ENCODE measurements at places on chromosomes 5 and 9.

- no peak for DNase-seq
Measured at GRCh38 chr5:18375641-18376040, 741.4 kb downstream of the TAF11L14 start.

- DNase-seq, result peak; percentile 25
Measured at GRCh38 chr9:134691695-134692572, 50.3 kb downstream of the COL5A1 start.

DNA sequence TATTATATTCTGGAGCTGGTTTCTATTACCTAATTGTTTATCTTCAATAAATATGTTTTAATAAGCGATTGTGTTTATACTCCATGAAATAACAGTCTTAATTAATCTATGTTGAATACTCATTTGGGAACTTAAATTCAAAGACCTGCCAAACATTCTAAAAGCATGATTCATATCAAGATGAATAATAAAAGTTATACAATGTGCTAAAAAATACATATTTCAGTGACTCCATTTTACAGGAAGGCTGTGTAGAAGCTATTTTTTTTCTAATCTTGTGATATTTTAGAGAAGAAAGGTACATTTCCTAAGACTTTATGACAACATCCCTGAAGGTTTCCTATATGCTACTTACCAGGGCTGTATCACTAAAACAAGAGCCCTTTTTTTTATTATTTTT lies 417.9 kb downstream of the NFIB start:
- no peak for DNase-seq

DNA sequence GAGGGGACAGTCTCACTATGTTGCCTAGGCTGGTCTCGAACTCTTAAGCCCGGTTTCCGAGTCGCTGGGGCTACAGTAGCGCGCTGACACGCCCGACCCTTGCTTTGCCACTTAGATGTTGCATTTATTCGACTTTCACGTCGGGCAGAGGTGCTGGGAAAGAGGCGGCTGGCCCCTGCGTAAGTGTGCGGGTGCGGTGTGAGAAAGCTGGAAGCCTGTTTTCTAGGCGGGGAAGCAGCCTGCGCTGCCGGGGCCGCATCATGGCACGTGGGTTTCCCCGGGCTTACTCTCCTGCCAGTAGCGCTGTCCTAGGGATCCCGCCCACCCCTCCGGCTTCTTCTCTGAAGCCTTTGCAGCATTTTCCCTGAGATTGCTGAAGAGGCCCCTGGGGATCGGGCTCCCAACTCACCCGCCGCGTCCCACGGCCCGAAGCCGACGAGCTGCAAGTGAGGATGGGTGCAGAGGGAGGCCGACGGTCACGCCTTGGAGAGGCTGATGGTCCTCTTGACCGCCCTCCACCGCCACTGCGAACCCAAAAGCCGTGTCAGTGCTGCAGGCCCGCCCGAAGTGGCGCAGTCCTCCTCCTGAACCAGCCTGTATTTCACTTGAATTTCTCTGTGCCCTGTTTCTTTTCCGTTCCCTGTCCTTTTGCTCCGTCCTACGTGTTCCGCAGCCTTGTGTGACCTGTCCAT lies 5.8 kb upstream of the TRIM41 start:
- DNase-seq, result peak; percentile 66

- DNase-seq, result peak; percentile 81
Measured at GRCh38 chr5:177607452-177608192, 7.7 kb downstream of the B4GALT7 start.

DNA sequence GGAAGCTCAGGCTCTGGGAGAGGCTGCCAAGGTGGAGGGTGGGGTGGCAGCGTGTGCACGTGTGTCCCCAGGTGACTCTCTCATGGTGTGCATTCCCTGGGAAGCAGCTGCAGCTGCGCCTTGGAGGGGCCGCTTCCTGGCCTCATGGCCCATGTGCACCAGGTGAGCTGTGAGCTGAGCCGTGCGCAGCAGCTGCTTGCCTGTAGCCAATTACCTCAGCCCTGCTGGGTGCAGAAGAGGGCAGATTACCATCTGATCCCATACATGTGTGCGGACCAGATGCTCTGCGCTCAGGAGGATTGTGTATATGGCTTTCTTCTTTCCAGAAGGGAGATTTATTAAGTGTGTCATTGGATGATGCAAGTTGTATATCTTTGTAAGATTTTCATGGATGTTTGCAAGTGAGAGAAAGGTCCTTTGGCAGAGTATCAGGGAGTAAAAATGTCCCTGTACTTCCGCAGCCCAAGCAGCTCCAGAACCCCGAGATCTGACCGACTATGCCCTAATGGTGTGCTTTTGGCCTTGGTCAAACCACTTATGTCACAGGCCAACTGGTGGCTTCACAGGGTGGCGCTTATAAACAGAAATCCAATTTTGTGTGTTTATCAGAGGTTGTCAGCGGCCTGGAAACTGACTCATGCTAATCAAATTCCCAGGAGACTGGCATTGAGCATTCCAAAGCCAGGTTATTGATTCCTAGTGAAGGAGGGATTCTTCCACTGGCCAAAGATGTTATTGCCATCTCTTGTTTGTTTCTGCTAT lies 229.3 kb downstream of the GOLPH3 start:
- DNase-seq, result no peak

GRCh38 chr5:149938279-149938678 lies 6.3 kb downstream of the PDE6A start:
- peak; percentile 89 for DNase-seq

DNA sequence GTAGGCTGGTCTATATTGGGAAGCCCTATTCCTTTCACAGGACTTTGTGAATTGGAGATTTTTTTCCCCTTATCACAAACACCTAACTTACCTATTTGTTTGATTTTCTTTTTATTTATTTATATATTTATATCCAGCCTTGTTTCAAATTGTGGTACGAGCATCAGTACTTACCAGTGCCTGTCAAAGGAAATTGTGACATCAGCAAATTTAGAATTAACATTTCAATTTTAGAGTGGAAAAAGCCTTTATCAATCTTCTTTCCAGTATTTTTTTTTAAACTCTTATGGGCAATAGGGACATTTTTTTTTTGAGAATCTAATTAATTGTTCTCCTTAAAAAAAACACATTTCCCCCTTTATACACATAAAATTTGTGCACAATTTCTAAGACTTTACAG lies 790.2 kb downstream of the PRELID2 start:
- no peak for DNase-seq

- DNase-seq, result no peak
Measured at GRCh38 chr9:120683150-120683549, 31.1 kb downstream of the MEGF9 start.

GRCh38 chr9:135343837-135344522 lies 135.6 kb upstream of the PPP1R26 start:
- no peak for DNase-seq

DNA sequence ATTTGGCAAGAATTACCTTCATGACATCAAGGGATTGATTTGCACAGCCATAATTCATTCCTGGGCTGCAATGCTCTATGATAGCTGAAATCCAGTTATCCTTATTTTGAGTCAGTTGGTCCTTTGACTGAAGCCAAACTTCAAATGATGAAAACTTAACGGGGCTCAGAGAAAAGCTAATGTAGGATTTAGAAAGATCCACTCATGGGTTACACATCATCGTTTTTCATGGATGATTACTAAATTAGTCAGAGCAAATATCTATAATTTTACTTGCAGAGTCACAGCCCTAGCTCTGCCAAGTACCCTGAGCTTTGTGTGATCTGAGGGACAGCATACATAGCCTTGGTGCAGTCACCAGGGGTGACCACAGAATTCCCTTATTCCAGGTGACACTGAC lies 27.3 kb upstream of the MUSK start:
- DNase-seq, result peak; percentile 59

DNA sequence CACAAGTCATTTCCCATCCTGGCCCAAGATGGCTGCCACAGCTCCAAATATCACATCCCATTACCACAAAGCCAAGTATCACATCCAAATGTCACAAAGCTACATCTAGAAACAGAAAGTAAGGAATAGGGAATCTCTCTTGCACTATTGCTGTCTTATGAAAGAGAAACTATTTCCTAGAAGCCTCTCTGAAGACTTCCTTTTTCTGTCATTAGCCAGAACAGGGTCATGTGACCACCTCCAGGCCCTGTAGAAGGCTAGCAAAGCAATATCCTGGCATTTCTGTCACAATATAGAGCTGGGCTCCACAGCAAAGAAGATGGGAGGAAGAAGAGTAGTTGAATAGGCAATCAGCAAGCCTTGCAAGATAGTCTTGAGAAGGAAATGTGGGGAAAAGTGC lies 99.2 kb downstream of the SH3TC2 start:
- no peak for DNase-seq

DNA sequence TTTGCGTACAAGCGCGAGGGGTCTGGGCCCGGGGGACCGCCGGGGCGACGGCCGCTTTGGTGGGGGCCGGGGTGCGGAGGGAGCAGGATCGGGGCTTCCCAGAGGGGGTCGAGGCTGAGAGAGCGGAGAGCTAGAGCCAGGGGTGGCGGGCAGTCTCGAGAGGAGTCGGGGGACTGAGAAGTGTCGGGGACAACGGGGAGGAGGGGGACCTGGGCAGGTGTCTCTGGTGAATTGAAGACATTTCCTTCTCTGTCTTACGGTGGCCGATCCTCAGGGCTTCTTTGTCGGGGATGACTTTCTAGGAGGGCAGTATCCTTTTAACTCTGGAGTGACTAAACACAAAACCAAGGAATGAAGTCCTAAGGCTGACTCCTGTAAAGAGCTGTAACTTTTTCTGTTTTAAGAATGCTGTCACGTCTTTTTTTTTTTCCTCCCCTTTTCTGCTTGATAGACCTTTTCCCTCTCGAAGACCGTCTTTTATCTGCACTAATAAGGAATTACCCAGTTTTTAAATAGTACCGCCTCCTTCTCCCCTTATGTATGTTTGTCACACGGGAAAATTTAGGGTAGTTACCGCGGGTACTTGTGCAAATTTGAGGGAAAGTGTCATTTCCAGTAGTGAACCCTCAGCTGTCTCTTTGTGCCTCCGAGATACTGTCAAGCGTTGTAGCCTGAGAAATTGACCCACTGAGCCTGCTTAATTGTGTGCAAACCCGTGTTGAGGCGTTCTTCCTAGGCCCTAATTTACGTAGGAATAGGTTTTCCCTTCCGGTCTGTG lies 822 bp downstream of the DENND4C start:
- peak; percentile 43 for DNase-seq

- DNase-seq, result peak; percentile 87
Measured at GRCh38 chr5:177592010-177592834, at the start of gene TMED9. TSS of gene TMED9 (plus strand) at chr5:177592203. CDS start at chr5:177592215, 12 bp downstream.

DNA sequence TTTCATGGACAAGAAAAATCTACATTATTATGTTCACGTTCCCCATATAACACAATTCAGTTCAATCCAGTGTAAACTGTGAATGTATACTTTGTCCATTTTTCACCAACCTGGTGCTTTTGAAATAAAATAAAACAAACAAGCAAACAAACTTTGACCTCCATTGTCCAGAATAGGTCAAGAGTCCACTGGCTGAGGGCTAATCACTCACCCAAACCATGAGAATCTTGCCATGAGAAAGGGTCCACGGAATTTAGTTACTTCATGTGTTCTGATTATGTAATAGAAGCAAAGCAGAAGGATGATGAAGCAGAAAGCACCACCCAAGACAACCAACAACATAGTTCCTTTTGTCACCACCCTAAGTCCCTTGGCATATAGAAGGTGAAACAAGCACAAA lies 28.7 kb downstream of the DIAPH1 start:
- no peak for DNase-seq

DNA sequence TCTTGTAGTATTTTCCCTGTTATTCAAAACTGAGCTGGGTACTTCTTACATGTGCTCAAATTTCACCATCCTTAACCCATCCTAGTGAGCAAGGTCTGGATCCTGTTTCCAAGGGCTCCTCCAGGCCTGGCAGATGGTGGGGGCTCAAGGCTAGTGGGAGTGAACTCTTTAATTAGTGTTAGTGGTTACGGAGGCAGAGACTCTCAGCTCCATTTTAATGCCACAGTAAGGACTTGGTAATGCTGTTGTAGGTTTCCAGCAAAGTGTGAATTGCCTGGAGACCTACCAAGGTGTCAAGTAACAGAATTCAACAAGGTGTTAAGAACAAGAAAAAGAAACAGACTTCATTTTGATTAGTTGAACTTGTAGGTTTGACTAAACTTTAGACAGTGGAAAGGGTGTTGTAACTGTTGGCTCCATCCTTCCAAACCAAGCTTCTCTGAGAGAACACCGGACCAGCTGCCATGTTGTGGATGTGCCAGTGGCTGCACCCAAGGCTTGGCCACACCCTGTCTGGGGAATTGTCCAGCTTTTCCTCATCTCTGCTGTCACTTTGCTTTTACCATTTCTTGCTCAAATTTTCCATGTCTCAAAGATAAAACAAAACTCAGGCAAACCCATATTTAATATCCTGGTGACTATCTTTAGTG lies 98.7 kb downstream of the ADCY2 start:
- DNase-seq, result no peak

- no peak for DNase-seq
Measured at GRCh38 chr5:89596821-89597220, 713.8 kb upstream of the MEF2C start.

GRCh38 chr9:112348257-112349007 lies 15.0 kb upstream of the PTBP3 start:
- DNase-seq, result peak; percentile 62

DNA sequence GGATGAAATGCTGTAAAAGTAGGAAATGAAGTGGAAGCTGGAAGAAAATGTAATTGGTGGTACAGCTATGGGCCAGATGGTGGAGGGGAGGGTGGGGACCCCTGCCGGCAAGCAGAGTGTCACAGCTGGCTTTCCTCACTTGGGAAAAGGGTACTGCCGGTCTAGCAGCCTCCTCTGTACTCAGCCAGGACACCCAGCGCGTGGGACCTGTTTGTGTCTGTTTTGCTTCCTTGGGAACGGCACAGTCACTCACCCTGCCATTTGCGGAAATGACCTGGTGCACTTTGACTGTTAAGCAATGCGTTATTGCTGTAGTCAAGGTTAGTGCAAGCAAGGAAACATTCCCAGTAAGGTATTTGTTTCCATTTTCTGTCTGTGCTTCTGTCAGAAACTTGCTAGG lies 10.1 kb downstream of the TMEM252 start:
- DNase-seq, result no peak

DNA sequence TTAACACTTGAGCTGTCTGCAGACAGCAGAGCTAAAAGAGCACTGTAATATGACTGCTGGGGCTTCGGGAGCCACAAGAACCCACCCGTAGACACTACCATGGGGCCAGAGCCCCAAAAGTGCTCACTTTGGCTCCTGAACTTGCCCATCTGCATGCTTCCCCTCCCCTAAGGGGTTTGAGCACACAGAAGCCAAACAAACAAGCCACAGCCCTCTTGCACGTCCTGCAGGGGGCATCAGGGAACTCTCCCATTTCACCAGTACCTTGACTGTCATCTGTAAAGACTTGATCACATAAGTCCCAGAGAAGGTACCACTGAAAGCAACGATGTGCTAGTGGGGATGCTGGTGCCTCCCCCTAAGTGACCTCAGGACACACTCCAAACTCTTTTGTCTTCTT lies 681.8 kb downstream of the SEMA5A start:
- DNase-seq, result peak; percentile 62

GRCh38 chr9:16100537-16101091 lies 547.8 kb downstream of the CCDC171 start:
- peak; percentile 6 for DNase-seq

DNA sequence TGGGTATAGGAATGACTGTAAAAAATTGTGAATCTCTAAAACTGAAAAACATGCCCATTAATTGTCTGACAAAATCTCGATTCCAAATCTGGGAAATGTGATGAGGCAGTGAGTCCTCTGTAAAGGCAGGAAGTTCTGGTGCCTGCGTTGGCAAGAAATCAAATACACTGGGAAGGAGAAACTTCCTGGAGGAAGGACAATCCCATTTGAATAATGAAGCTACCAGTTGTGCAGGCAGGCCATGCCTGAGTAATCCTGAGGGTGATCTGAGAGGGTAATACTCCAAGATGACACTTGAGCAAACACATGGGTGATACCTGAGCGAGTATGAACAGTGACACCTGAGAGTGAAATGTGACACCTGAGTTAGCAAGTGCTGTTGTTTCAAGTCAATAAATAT lies 49.7 kb downstream of the KIF24 start:
- peak; percentile 50 for DNase-seq

- peak; percentile 95 for DNase-seq
Measured at GRCh38 chr5:54719384-54720283, 202.1 kb downstream of the SNX18 start.

Measured in EH (cell line).